ENCODE measurements at places on chromosomes 7 and 10. TPM values are rescaled to one million over a fixed set of nuclear protein-coding genes. Genes with fewer than 3 reads are reported as not detected.

DNA sequence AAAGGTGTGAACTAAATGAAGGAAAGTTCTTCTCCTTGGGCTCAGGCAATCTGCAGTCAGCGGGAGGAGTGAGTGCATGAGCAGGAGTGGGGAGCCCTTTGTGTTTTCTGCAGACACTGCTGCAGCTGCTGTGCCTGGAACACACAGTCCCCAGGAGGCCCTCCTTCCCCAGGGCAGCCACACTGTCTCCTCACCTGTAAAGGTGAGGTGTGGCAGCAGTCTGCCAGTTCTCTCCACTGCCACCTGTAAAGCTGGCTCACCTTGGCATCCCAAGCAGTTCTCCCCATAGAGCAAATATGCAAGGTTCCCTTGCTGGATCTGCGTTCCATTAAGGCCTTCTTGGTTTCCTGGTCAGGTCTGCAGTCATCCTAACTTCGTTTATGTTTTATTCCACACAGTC, 5.2 kb upstream of the VWC2 start:
- DNase-seq: no peak

GRCh38 chr7:1014681-1015080, 29.7 kb upstream of the GPR146 start:
- no peak for DNase-seq

- no peak for DNase-seq
Measured at GRCh38 chr7:97847791-97848190, 24.4 kb downstream of the ASNS start.

- no peak for DNase-seq
Measured at GRCh38 chr10:8392216-8392615, 337.7 kb downstream of the GATA3 start.

DNA sequence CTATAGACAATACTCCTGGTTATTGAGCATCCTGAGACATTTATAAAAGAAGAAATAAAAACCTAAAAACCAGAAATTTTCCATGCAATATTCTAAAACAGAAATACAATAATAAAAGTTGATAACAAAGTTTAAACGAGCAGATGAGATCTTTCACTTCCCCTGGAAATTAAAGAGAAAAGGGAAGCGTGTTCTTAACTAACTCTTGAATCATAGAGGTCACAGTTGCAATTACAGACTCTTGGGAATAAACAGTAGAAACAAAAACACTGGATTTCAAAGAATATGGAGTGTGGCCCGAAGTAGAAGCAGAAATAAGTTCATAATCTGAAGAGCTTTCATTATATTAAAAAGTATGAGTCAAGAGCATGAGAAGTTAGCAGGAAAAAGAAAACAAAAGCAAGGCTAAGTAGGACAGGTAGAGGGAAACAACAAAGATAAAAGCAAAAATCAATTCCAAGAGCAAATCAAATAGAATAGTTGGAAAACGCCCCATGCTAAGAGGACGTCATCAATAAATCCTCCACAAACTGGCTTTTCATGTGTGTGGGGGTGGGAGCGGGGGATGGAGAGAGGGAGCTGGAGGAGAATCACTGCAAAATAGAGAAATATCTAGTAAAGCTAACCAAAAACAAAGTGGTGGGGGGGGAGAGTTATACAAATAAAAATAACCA, 55.2 kb upstream of the C10orf71 start:
- no peak for DNase-seq

DNA sequence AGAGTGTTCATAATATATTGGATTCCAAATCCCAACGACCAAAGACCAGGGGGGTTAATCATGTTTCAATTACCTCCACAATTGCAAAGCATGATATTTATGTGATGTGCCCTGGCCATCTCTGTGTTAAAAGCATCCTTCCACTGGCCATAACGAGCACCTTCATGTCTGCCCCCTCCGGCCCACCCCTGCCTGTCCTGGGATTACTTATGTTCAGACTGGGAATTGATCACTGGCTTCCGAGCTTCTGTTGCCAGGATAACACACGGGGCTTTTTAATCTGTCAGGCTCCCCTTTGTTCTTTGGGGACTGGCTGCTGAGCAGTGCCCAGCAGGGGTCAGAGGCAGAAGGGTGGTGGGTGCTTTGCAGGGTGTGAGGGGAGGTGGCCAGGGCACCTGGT, 13.7 kb upstream of the CHST15 start:
- DNase-seq: no peak

GRCh38 chr10:106401161-106401560, 763.3 kb downstream of the SORCS1 start:
- no peak for DNase-seq

DNA sequence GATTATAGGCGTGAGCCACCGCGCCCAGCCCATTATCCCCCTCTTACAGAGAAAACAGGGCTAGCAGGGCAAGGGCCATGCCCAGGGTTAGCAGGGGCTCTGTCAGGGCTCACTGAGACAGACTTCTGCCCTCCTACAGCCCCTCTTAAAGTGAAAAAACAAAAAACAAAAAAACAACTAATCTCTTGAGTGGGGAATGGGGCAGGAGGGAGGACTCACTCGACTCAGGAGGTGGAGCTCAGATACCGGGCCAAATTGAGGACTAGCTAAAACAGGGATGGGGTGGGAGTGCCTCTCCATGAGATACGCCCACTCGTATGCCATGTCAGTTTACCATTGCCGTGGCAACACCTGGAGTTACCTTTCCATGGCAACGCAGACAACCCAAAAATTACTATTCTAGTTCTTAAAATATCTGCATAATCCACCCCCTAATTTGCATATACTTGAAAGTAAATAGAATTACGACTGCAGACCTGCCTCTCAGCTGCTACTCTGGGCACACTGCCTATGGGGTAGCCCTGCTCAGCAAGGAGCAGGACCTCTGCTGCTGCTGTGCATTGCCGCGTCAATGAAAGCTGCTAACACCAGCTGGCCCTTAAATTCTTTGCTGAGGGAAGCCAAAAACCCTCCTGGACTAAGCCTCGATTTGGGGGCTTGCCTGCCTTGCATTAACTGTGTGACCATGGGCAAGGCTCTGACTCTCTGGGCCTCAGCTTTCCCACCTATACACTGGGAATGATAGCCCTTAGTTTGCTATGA, 13.4 kb downstream of the SSC4D start:
- no peak for DNase-seq

GALNT17 gene
- 1.7 TPM for total RNA-seq

NPY gene
- 0.52 TPM for total RNA-seq

Measured in mucosa of gallbladder (tissue), 1 donor.